ENCODE measurements at places on chromosomes 12 and 14. TPM values are rescaled to one million over a fixed set of nuclear protein-coding genes. Genes with fewer than 3 reads are reported as not detected.

DNA sequence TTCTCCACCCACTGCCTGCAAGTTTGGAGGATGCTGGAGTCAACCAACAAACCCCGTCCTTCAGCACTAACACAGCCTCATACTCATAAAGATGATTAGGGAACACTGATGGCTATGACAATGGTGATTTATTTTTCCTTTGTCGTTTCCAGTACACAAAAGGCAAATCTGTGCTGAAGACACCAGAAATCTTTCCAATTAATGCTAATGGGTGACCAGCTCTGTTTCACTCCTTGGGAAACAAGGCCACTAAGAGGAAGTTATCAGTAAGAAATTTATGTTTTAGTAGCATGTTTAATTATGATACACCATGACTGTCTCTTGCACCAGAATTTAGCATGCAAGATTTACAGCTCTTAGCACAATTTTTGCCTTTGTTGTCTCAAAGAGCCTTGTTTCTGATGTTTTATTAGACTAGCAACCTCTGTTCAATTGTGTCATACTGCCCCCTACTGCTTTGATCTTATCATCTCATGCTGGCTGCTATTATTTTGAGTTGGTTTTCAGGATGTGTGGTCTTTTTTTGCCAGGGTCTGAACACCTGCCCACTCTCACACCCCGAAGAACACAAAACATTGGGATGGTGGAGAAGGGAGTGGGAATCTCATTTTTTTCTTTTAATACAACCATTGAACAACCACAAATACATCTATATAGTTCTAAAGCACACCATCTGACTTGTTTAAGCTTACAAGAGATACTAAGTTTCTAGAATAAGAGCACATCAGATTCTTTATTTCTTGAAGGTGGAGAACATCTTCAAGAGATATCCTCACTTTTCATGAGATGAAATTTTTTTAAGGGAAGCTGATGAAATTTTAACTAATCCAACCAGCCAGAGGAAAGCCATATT, 160.9 kb downstream of the SPTSSA start:
- DNase-seq: peak; percentile 45

GRCh38 chr14:99132821-99133635, 139.0 kb downstream of the BCL11B start:
- DNase-seq: no peak

GRCh38 chr12:131385313-131386166, 325.4 kb upstream of the SFSWAP start:
- no peak for DNase-seq

GRCh38 chr14:65132855-65133254, 30.5 kb upstream of the MAX start:
- DNase-seq: no peak

GRCh38 chr14:45181329-45181728, 45.6 kb downstream of the FANCM start:
- DNase-seq: no peak

DNA sequence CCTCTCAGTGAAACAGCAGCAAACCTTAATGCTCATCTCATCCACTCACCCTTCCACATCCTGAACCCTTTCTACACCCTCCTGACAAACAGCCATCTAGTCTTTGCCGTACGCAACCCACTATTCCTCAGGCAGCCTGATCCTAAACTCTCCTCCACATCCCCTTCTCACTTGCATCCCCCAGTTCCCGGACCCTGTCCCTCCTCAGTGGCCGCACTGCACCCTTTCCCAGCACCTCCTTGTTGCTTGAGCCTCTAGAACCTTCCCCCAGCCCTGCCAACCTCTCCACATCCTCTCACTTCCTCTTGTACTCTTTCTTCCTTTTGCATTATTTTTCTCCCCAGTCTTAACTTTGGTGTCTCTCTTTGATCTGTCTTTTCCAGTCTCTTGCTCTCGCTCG, 42.9 kb downstream of the IQSEC3 start:
- no peak for DNase-seq

DNA sequence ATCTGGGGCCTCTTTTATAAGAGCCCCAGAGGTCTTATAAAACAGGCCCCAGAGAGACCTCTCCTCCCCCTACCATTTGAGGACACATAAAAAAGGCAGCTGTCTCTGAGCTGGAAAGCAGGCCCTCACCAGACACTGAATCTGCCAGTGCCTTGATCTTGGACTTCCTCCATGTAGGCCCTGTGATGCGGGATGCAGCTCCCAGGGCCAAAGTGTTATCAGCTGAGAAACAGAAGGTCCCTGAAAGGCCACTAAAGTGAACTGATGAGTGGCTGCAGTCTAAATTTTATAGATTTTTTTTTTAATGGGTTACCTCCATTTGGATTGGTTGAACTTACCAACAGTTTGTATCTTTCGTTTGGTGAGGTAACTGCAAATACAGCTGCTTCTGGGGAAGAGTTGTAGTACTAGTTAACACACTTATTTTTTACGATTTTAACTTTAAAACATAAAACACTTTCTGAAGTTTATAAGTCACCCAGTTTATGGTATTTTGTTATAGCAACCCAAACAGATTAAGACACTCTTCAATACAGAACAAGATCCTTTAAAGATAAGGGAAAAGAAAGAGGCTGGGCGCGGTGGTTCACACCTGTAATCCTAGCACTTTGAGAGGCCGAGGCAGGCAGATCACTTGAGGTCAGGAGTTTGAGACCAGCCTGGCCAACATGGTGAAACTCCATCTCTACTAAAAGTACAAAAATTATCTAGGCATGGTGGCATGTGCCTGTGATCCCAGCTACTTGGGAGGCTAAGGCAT, 5.6 kb upstream of the GUCY2C start:
- DNase-seq: no peak

DNA sequence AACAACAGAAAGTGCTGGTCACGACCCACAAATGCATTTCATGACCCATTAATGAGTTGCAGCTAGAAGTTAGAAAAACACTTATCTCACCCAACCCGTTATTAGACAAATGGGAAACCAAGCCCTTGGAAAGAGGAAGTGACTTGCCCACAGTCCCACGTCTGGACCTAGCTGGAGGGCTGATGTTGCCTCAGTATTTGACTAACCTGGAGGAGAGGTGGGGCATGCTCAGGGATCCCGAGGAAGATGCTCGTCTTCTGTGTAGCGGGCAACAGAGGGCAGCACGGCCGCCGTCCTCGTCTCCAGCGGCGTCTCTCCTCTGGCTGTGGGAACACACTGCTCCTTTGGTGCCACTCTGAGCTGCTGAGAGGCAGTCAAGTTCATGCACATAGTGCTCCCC, 12.7 kb downstream of the CCND2 start:
- no peak for DNase-seq

The FOXG1 gene
- 0.81 TPM for total RNA-seq

The ABHD4 gene
- 6.1 TPM for total RNA-seq

The SLC7A7 gene
- 47.8 TPM for total RNA-seq

The KRT78 gene
- not detected for total RNA-seq

Data from SJCRH30 (cell line).